Cortex of kidney (tissue), 1 donor: ENCODE measurements at places on chromosomes 11 and 22.

GRCh38 chr11:69170704-69171103 lies 15.0 kb downstream of the SMIM38 start:
- no peak for DNase-seq

DNA sequence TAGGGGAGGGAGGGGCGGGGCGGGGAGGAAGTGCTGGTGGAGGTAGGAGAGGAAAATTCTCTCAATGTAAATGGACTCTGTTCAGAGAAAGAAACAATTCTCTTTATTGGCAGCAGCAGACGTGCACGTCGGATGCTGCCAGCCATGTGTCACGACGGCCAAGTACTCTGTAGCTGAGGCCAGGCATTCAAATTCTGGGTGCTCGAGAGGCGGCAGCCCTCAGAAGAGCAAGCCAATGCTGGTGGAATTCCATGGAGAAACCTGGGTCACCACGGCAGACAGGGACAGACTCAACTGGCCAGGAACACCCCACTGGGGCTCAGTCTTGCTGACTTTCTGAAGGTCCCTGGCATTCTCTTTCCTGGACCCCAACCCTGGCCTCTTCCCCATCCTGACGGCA lies 90.8 kb downstream of the ABTB2 start:
- DNase-seq = no peak

DNA sequence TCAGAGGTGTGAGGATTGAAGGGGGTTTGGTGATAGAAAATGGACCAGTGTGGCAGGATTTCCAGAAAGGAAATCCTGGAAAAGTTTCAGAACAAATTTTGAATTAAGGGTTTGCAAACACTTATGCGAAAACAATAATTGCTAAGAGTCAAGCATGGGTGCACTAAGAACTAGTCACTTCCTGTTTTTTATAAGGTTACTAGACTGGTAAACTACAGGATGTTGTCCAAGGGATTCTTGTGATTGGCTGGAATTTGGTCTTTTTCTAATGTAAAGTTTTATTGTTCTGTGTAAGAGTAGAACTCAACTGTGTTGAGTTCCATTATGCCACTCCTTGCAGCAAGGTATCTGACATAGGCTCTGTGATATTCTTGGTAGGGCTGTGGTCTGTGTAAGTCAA lies 54.1 kb downstream of the LIF start:
- no peak for DNase-seq

GRCh38 chr11:19428206-19429002 lies 187.7 kb upstream of the E2F8 start:
- DNase-seq = no peak

DNA sequence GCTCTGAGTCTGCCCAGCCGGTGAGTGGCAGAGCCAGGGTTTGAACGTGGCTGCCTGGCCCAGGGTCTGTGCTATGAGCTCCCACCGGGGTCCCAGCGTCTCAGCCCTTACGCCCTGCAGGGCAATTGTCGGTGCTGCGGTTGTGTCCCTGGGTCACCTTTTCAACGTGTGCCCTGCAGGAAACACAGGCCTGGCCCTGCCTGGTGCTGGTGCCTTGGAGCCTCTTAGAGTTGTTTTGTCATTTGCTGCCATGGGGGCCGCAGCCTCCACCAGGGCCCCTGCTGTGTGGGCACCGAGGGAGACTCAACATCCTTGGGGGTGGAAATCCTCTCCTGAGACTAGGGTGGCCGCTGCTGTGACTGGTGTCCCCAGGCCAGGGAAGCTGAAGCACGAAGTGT lies 50.6 kb upstream of the SLC22A12 start:
- DNase-seq = no peak

GRCh38 chr22:49849161-49850020 lies 4.3 kb upstream of the ZBED4 start:
- no peak for DNase-seq

- no peak for DNase-seq
These were observed 813.3 kb downstream of the OPCML start for GRCh38 chr11:132718711-132719671.

- DNase-seq = no peak
These were observed 98.4 kb downstream of the VPREB1 start for GRCh38 chr22:22342697-22343580.

DNA sequence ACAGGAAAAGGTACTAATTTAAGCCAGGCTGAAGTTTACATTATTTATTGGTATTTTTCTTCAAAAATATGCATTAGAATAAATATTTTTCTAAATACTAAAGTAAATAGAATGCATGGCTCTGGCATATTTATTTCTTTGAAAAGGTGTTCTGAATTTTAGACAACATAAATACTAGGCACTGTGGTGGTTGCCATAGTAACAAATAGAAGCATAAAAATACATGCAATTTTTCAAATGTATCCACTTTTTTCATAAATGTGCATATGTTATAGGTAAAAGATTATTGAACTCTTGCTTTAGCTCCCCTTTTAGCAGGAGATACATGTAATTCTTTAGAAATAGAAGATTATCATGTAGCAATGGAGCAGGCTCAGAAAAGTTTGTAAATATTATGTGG lies 18.4 kb downstream of the DCDC1 start:
- DNase-seq = no peak

GRCh38 chr11:119087123-119087522 lies 2.4 kb downstream of the HMBS start:
- DNase-seq = no peak

GRCh38 chr11:33965032-33965431 lies 73.2 kb upstream of the LMO2 start:
- DNase-seq = no peak

GRCh38 chr11:131186629-131187101 lies 183.8 kb upstream of the NTM start:
- no peak for DNase-seq

DNA sequence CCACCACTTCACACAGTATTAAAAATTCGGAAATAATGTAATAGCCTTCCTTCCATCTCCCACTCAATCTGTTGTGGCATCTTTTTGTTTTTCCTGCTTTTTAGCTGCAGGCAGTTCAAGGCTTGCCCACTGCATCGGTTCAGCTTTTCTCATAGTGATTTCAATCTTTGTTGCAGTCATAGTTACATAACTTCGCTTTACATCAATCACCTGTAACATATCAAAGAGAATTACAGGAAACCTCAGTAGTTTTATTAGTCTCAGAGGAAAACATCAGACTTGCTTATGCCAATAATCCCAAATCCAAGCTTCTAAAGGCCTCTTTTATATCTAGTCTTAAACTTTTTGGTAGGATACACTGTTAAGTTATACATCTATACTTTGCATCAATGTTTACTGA lies 20.5 kb downstream of the CHORDC1 start:
- no peak for DNase-seq

GRCh38 chr11:78536933-78537332 lies 37.7 kb downstream of the NARS2 start:
- no peak for DNase-seq

DNA sequence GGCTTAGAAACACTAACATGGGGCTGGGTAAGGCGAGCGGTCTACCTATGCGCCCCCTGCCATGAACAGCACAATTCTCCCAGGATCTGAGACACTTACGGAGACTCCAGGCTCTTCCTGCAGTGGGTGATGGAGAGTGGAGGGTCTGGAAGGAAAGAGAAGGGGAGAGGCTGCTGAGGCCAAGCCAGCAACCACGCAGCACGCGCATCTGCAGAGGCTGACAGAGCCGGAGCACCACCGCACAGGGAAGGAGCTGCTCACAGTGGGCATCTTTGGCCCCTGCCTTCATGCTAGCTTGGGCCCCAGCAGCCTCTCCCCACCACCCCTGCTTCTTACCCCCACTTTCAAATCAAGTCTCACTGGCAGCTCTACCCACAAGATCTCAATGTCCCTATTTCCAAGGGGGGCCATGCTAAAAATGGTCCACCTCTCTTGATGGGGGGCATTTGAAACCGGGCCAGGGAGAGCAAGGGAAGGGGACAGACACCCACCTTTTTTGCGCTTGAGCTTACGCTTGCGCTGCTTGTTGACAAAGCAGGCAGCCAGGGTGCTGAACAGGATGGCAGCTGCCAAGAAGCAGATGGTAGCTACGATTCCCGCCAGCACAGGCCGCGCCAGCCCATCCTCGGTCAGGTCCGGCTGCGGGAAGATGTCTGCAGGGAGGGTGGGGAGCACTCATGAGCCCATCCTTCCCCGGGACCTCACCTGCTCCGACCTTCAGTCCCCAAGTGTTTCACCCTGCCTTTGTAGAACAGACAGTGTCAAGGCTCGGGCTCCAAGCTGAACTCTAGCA lies 34.5 kb downstream of the IGSF9B start:
- no peak for DNase-seq

GRCh38 chr22:39935612-39936011 lies 24.6 kb upstream of the TMA7B start:
- no peak for DNase-seq
